ENCODE measurements at places on chromosomes 4 and X.

GRCh38 chr4:73764513-73764912 lies 24.1 kb downstream of the CXCL8 start:
- DNase-seq: no peak

GRCh38 chr4:180153587-180153986 lies 2089.6 kb upstream of the TENM3 start:
- no peak for DNase-seq

DNA sequence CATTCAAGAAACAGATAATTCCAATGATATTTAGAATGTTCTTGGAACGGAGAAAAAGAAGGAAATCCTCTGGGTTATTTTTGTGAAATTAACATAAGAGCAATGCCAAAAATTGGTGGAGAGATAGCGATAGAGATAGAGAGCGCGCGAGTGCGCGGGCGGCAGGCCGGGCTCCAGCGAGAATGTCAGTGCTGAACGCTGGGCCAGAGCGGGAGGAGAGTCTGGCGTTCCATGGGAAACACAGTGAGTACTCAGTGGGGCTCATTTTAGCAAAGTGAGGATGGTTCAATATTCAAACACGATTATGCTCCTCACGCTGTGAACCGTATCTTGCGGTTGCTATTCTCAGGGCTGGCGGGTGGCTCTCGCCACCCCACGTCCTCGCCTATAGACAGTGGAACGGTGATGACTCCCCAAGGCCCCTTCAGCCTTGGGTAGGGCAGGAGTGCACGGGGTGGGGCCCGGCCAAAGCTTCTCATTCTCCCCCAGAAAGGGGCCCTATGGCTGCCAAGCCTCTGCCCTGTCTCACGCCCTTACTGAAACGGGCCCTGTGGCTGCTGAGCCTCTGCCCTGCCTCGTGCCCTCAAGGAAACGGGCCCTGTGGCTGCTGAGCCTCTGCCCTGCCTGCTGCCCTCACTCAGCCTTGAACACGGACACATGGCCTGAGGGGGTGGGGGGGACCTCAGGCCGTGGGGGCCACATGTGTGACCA lies 16.9 kb downstream of the CPLX1 start:
- no peak for DNase-seq

- no peak for DNase-seq
These were observed 513 bp downstream of the NHSL2 start for GRCh38 chrX:71910986-71911730.

DNA sequence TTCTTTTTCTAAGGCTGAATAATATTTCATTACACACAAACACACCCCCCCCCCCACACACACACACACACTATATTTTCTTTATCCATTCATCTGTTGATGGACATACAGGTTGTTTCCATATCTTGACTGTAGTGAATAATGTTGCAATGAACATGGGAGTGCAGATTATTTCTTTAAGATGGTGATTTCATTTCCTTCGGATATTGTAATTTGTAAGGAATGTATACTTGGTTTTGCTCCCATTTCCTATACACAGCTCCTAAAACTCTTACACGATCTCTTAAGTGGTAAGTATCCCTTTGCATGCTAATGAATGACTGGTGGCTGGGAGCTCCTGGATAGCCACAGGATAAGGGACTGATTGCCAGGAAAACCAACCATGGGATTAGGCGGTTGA lies 14.7 kb upstream of the RBMXL3 start:
- no peak for DNase-seq

- peak; percentile 40 for DNase-seq
These were observed 915 bp upstream of the RAB33B start for GRCh38 chr4:139453041-139453370.

Measured in iPS DF 19.7 (cell line).